ENCODE measurements at places on chromosomes 1 and 21.

DNA sequence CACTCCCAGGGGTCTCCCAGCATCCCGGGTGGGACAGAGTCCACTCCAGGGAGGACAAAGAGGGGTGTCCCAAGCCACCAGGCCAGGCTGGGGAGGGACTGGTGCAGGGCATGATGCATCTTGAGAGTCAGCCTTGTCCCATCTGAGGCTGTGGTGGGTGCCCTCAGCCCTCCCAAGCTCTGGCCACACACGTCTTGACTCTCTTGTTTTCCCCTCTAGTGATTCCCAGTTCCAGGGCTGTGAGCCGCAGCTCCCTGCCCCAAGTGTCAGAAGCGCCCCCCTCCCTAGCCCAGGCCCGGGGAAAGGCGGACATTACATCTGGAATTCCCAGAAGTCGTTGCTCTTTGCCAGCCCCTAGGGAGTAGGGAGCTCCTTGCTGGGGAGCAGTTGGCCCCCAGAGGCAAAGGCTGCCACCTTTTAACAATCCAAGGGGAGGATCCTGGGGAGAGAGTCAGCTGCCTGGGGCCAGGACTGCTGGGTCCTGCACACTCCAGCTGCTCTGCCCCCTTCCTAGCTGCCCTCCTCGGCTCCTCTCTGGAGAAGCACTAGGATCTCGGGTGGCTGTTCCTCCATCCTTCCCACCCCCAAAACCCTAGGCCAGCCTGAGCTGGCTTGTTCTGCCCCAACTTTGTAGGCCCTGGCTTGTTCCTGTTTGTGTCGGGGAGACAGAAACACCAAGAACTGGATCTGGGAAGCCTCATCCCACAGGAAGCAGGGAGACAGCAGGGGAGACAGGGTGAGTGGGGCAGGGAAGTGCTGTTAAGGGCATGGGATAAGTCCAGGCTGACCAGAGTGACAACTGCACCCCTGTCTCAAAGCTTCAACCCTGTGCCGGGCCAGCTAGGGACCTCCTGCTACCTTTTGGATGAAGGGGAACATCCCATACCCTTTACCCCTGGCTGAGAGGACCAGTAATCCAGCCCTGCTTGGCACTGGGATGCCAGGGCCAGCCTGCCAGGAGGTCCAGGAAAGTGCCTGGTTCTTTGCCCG lies 3.2 kb upstream of the PTPN7 start:
- H3K4me1 ChIP-seq = peaks cover 76% of the 10 kb centered on the region
- H3K36me3 ChIP-seq = peaks cover 2% of the 10 kb centered on the region
- H3K27ac ChIP-seq = no peak overlapping the region
- no peak for DNase-seq

DNA sequence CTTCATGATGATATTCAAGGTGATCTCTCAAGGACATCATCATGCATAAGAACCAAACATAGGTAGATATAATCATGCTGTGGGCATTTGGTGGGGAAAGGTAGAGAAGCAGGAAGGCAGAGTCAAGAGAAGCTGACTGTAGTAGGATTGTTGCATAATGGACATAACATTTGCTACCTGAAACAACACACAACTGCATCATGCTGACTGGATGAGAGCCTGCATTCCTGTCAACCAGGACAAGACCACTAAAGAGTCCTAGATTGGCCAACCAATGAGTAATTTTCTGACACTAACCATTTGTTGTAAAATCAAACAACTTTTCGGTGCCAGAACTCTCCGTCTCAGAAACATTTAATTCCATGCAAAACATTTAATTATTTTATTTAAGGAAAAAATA lies 377.2 kb downstream of the PLPP3 start:
- DNase-seq = no peak
- H3K4me1 ChIP-seq = no peaks in the 10 kb centered on the region
- H3K4me3 ChIP-seq = no peak overlapping the region
- H3K27me3 ChIP-seq = peaks cover 7% of the 10 kb centered on the region
- no peak overlapping the region for H3K27ac ChIP-seq
- no peaks in the 10 kb centered on the region for H3K36me3 ChIP-seq

GRCh38 chr21:46661642-46662366 lies 26.3 kb downstream of the PRMT2 start:
- DNase-seq = no peak
- H3K27ac ChIP-seq = no peak overlapping the region
- peaks cover 60% of the 10 kb centered on the region for H3K36me3 ChIP-seq
- peaks cover under 1% of the 10 kb centered on the region for H3K27me3 ChIP-seq

DNA sequence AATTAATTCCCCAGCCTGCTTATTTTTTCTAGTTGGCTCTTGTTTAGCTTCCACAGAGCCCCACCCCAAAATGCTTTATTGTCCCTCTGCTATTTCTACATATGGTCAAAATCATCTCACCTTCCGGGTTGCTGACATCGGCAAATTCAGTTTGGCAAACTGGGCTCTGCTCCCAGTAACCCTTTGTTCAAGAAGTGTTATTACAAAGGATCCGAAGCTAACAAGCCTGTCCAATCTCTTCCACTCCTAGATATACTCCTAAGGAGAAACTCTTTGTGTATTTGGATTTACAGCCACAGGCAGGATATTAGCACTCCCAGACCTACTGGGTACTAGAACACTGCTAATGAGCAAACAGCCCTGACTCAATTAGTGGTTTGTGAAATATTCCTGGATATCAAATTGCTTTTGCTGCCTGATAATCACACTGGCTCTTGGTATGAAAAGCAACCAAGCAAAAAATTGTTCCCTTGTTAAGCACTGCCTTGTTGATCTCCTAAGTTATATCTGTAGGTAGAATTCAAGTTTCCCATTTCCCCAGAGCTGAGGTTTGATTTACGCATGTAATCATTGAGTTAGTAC lies 4.0 kb downstream of the JUN start:
- no peaks in the 10 kb centered on the region for H3K27me3 ChIP-seq
- H3K4me1 ChIP-seq = peaks cover 23% of the 10 kb centered on the region
- no peak overlapping the region for H3K4me3 ChIP-seq
- no peak overlapping the region for H3K27ac ChIP-seq

DNA sequence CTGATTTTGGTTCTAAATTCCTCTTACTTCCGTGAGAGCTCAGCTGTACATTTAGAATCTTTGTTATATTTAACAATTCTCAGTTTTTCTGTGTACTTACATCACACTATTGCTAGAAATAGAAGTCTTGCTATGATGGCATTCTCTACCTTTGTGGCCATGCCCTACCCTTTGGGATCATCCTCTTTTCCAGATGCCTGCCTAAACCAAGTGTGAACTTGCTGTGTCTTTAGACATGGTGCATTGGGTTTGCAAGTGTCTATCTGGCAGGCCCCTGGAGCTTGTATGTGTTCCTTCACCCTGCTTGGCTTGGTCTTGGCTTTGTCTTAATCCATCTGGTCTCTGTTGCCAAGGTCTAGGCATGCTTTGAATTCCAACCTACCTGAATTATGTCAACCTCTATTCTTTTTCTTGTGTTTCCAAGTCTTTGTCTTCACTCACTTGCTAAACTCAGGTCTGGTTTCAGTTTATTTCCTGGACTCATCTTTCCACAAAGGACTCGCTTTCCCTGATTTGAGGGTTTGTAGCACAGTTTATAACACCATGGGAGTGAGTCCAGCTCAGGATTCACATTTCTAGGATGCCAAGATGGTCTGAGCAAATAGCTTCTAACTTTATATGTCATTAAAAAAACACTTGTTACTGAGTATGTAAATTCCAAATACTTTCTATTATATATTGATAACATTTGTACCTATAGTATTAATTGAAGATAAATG lies 20.6 kb upstream of the APOBEC4 start:
- no peak overlapping the region for H3K27ac ChIP-seq
- H3K4me1 ChIP-seq = no peaks in the 10 kb centered on the region

DNA sequence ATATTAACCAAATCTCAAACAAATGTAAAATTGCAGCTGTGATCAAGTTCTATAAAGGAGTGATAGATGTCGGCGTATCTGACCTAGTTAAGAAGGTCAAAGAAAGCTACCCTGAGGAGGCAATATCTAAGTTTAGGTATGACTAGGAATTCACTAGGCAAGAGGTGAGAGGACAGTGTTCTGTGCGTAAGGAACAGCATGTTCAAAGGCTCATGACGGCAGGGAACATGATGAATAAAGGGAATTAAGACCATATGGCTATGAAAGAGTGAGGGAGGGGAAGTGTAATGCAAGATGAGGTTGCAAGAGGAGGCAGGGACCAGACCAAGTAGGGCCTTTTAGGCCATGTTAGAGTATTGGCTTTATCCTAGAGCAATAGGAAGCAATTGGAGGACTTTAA lies 8.6 kb downstream of the LIX1L start:
- no peak for DNase-seq
- no peaks in the 10 kb centered on the region for H3K27me3 ChIP-seq
- H3K27ac ChIP-seq = no peak overlapping the region

DNA sequence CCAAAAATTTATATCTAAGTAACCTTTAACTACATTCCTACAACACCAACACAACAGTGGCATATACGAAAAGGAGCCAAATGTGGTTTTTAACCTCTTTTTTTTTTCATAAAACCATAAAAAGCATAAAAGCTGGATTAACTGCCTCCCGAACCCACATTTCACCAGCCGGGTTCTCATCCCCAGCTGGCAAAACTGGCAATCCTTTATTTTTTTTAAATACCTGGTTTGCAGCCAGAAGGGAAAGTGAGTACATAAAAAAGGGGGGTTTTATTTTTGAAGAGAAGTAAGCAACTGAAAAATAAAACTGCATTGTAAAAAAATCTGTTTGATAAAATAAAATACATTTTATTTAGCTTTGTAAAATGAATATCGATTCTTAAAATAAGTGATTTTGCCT lies 295.4 kb downstream of the AKT3 start:
- H3K4me3 ChIP-seq = no peak overlapping the region
- H3K27ac ChIP-seq = no peak overlapping the region
- H3K4me1 ChIP-seq = no peaks in the 10 kb centered on the region
- DNase-seq = no peak
